A549 treated with Hydrocortisone at 1 μM for 4 hours (cell line): ENCODE measurements at places on chromosomes 1 and 21. TPM values are rescaled to one million over a fixed set of nuclear protein-coding genes. Genes with fewer than 3 reads are reported as not detected.

Gene S100A12
- not detected in 5 replicates for total RNA-seq

Gene FALEC
- total RNA-seq = 0.22 TPM in 1 of 5 replicates, not detected in the others

Gene PDPN
- total RNA-seq = not detected in 5 replicates

Gene TRIM63
- total RNA-seq = 1.3 to 2.0 TPM (median 1.8 TPM) in 5 replicates

Gene PUSL1
- 14.3 to 24.7 TPM (median 22.7 TPM) in 5 replicates for total RNA-seq

Gene CD1B
- total RNA-seq = not detected in 5 replicates
